ENCODE measurements at places on chromosomes 1 and 21.

DNA sequence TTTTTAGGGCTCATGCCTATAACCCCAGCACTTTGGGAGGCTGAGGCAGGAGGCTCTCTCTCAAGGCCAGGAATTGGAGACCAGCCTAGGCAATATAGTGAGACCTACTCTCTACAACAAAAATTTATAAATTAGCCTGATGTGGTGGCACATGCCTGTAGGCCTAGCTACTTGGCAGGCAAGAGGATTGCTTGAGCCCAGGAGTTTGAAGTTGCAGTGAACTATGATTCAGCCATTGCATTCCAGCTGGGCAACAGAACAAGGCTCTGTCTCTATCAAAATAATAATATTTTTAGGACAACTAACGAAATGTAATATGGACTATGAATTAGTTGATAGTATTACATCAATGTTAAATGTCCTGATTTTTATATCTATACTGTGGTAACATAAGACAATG, 68.8 kb upstream of the ARID1A start:
- no peak for DNase-seq

DNA sequence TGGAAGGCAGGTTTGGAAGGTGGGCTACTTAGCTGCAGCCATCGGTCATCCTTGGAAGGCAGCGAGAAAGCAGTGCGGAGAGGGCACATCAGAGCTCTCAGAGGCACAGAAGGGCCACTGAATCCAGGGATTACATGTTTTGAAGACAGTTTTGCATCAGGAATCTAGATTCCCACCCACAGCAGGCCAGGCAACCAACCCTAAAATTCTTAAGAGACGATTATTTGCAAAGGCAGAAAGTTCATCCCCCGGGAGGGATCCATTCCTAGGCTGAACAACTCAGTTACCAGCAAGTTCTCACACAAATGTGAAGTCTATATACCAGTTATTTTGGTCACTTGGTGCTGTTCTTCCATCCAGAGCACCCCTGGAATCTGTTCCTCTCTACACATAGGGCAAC, 457.3 kb upstream of the VAMP3 start:
- no peak for DNase-seq

DNA sequence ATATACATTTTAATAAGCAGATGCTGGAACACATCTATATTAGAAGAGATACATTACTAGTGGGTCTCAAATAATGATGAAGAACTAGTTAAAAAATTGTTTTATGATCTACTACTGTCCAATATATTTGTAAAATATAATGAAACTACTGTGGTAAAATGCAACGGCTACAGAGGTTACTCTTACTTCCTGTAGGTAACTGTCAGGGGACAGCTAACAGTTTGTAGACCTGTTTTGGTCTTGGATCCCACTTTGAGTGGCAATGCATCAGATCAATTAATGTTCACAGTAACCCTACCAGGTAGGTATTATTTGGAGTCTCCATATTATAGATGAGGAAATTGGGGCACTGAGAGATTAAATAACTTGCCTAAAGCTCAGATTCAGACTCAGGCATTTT, 26.7 kb upstream of the MYSM1 start:
- no peak for DNase-seq

DNA sequence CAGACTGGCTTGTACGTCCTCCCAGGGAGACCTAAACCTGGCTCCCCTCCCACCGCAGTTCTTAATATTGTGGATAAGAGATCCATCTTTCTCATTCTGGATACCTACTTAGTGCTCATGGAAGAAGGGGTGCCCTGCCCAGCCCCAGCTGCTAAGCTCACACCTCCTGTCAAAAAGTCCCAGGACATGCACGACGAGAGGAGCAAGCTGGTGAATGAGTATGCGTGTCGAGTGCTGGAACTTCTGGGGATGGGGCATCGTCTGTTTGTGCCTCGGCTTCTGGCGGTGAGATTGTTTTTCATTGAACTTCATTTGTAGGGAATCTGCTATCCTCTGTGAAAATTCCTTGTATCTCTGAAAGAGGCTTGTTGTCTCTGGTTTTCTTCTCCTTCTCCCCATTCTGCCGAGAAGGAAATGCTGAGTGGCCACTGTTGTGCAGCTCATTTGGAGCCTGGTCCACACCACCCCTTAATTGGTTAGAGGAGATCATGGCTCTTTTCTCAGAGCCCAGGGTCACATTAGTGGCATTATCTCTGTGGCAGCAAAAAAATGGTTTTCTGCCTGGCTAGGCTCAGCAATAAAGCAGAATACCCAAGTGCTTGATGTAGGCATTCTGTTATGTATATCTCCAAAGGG, 199.4 kb upstream of the CACYBP start:
- no peak for DNase-seq

DNA sequence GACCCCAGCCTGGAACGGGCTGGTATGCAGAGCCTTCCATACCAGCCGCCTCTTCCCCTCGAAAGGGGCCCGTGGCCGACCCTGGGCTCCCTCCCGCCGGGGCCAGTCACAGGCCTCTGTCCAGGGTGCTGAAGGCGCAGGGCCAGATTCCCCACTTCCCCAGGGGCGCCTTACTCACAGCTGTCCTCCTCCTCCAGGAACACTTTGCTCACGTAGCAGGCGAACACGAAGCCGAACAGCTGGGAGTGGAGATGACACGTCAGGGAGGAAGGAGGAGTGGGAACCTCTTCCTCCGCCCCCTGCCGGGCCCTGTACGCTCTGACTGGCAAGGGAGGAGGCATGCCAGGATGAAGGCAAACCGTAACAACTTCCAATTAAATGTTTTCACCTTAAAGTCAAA, 57.3 kb downstream of the NKAIN1 start:
- DNase-seq, result peak; percentile 86

GRCh38 chr1:38243106-38243505, 196.5 kb upstream of the POU3F1 start:
- no peak for DNase-seq

- DNase-seq, result no peak
Observed at GRCh38 chr1:212293579-212293978, 8.4 kb downstream of the PPP2R5A start.

DNA sequence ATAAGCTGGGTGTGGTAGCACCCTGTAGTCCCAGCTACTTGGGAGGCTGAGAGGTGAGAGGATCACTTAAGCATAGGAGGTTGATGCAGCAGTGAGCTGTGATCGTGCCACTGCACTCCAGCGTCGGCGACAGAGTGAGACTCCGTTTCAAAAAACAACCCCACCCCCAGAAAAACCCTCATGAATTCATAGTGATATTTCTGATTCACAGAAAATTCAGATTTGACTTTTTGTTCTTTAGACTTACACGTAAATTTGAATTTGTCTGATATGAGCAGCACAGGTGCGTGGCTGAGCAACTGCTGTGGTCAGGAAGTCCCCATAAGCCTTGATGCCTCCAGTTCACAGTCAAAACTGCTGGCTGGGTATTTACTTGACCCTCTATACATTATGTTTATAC, 10.0 kb upstream of the MORC3 start:
- DNase-seq, result no peak

GRCh38 chr1:228977741-228978140, 242.5 kb downstream of the RHOU start:
- DNase-seq, result peak; percentile 31

DNA sequence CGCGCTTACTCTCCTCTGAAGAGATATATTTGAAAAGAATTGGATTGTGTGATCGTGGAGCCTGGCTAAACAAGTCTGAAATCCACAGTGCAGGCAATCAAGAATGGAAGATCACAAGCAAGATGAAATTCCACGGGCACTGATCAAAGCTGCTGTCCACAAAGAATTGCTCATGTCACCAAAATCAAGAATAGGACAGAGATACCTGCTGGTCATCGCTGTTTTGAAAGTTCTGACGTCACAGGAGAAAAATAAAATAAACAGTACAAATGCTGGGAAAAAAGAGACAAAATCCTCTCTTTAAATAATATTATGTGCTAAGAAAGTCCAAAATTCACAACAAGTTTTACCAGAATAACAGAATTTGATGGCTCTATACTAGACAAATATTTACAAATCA, 12.0 kb upstream of the DESI2 start:
- no peak for DNase-seq

GRCh38 chr1:155591770-155592169, 18.2 kb upstream of the MSTO1 start:
- DNase-seq, result no peak

GRCh38 chr21:39552856-39553255, 59.9 kb upstream of the B3GALT5 start:
- DNase-seq, result no peak

GRCh38 chr1:152224093-152224492, at the start of gene HRNR:
HRNR (minus strand) TSS chr1:152224193; CDS start chr1:152223253, 940 bp downstream.
- no peak for DNase-seq

DNA sequence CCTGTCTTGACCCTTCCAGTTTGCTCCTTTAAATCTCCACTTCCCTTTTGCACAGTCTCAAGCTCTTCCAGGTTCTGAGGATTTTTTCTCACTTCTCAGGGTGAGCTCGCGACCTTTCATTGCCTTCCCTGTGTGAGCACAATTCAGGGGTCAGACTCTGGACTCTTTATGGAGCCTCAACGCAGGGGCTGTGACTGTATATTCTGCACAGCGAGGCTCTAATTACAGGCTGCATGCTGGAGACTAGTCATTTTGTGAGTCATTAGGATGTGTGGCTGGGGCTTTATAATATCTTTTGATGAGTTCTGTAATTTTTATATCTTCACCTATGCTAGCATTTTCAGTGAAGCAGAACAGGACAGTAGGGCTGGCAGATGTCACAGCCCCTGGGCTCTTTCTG, 270.7 kb downstream of the KAZN start:
- no peak for DNase-seq

GRCh38 chr1:152869808-152870419, 8.2 kb upstream of the SMCP start:
- no peak for DNase-seq

DNA sequence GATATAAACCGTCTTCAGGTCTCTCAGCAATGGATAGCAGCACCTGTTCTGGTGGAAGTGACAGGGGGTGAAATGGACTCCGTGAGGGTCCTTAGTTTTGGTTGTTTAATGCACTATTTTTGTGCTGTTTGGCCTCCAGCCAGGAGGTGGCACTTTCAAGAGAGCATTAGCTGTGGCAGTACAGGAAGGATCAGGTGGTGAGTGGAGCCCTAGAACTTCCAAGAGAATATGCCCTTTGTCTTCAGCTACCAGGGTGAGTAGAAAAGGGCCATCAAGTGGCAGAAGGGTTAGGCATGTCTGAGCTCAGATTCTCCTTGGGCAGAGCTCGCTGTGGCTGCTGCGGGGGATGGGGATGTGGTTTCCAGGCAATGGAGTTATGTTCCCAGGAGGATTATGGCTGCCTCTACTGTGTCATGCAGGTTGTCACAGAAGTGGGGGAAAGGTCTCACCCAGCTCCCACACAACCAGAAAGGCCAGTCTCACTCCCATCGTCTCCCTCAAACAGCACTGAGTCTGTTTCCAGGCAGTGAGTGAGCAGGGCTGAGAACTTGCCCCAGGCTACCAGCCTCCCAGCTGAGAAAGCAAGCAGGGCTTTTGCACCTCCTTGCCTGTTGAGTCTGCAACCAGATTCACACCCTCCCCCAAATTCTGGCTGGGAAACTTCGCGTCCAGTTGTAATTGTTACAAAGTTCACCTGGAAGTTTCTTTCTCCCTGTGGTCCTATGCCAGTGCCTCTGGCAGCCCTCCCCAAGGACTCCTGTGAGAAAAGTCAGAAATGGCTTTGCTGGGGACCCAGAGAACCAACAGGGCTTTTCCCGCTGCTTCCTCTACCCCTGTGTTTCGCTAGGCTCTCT, 39.1 kb upstream of the TTLL7 start:
- DNase-seq, result no peak

DNA sequence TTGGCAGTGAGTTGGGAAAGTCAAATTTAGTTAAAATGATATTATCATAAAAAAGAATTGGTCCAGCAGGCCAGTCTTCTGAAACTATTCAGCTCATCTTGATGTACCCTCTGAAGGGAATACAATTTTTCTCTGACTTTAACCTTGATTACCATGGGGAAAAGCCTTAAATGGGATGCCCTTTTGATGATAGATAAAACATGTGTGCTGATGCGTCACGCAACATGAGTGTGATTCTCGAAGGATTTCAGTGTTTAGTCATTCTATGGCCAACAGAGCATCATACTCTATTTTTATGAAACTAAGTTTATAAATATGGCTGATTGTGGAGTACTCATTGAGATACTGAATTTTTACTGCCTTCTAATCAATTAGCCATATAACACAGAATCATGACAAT, 171.5 kb downstream of the ZNF281 start:
- DNase-seq, result no peak

DNA sequence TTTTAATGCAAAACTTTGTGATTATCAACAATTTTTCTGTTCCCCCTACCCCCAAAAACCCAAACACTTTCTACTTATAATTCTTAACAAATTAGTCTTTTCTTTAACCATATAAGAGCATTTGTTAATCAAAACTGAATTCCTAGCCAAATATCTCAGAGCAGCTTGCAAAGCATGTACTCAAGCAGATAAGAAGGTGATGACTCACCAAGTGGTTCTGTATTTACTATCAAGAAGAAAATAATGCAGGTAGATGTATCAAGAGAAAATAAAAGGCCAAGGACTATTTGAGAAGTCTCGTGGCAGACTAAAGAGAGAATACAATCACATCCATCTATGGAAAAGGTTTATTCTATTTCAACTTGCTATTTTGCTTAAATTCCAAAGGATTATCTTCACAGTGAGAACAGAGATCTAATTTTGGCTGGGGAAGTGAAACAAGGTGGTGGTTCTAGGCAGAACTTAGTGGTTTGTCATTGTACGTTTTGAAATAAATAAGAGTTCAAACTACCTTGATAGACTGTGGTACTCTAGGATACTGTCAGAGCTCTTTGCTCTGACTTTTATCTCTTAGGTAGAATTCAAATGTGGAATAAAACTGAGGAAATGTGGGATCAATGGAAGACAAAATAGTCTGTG, 94.7 kb upstream of the NRIP1 start:
- no peak for DNase-seq

GRCh38 chr1:64302971-64303370, 99.5 kb downstream of the UBE2U start:
- DNase-seq, result no peak

- no peak for DNase-seq
Observed at GRCh38 chr1:218401441-218401997, 56.4 kb downstream of the TGFB2 start.

DNA sequence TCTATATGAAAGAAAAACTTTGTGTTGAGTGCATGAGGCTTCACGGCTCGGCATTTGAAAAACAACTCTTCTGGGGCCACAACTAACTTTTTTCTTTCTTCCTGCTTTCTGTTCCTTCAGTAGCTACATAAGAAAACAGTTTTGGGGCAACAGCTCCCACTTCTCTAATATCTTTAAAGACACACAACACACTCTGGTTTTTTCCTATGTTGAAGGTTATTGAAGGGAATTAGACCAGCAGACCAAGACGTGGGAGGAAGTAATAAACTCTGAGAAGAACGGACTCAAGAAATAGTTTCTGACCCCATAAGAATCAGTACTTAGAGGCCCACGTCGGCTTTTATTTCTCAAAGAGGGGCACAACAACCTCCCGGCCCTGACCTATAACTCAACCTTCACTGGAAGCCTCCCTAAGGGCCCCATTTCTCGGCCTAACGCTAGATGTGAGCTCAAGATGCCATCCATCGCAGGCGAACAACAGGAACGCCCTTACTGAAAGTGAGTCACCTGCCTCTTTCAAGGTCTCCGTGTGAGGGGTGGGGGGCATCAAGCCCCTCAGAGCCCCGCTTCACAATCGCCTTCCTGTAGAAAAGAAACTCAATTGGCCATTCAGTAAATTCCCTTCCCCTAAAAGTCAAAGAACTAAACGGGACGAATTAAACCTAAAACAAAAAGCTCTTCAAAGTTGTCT, 844 bp downstream of the ZMYM6 start:
- peak; percentile 72 for DNase-seq

Measured in coronary artery (tissue), 2 donors.